Central memory CD4-positive, alpha-beta T cell (primary cell): ENCODE measurements at places on chromosomes 4 and X.

DNA sequence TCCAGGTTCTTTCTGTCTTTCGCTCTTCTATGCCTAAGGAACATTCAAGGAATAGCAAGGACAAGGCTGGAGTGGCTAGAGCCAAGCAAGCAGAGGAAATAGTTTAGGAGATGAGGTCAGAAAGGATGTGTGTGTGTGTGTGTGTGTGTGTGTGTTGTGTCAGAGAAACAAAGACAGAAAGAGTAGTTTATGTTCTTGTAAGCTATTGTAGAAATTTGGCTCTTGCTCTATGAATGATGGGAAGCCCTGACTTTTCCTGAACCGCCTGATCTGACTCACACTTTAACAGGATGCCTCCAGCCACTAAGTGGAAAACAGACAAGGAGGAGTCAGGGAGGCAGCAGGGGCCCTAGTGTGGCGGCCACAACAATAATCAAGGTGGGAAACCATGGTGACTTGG, 39.7 kb downstream of the LGI2 start:
- DNase-seq: no peak

DNA sequence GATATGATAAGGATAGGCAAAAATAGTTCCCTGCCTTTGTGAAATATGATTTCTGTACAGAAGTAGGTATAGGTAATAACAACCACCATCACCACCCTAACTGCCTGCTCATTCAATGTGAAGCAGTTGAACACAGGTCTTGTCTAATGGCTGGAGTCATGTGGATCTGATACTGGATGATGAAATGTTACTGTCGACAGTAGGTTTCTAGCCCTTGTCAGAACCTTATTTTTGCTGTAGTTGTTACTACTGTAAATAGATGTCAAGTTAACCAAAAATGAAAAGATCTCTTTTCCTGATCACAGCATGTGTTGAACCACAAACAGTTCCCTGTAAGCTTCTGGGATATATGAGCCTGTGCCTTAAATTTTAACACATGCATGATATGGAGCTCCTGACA, 142.9 kb downstream of the FRAS1 start:
- DNase-seq: no peak

GRCh38 chrX:109635146-109635545, 10.2 kb upstream of the KCNE5 start:
- no peak for DNase-seq

DNA sequence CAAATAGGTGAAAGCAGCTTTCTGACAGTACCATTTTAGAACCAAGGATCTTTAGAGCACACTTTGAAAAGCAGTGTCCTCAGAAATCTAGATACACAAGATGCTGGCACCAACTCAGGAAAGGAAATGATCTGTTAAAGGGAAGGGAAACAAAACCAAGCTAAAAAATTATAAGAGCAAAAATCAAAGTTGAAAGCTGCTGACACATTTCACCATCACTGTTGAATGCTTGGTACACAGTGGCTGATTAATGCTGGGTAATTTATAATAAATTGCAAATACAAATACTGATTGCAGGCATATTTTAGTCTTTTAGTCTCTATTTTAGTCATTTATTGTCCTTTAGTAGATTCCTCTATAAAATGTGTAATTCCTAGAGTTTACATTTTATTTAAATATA, 1540.1 kb upstream of the PCDH10 start:
- no peak for DNase-seq

DNA sequence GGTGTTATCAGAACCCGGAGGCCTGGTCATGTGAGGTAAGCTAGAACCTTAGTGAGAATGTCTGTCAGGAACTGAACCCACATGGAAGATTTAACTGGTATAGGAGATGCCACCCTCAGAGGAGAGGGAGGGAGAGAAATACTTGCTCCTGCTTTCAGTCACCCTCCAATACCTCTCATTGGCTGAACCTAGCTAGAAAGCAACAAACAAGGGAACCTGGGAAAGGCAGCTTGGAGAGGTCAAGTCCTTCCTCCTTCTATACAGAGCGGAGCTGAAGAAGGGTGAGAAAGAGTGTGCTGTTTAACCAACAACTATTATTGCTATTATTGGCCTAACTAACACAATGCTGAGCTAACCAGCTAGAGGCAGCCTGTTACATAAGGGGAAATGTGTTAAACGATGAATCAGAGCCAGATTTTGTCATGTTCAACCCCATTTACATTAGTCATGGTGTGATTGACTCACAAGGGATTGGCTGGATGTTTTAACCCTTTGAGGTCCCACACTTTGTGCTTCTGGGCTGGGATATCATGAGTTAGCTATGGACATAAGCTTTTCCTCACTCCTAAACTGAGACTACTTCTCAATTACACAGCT, 96.5 kb upstream of the ESX1 start:
- DNase-seq: no peak

DNA sequence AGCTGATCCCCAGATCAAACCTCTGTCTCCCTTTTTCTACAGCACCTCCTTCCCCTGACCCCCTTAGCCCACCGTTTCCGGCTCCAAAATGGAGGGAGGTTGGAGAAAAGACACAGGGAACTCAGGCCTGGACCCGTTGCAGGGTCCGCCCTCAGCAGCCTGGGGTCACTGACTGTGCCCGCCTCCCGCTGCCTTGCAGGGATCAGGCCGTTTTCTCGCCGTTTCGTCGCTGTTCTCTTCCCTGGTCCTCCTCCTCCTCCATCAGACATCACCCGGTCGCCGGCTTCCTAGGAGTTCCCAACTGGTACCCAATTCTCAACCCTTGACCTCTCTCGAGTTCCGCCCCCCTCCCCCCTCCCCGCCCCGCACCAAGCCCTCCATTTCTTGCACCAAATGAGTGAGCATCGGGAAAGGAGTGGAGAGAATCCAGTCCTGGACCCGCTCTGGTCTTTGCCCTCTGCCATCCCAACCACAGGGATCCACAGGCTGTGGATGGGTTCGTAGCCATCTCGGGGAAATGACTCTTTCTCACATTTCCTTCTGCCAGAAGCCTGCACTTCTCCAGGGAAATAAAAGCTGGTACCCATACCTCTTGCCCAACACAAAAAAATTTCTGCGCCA, 493 bp downstream of the TCEAL5 start:
- no peak for DNase-seq

GRCh38 chr4:61740886-61741285, 540.8 kb downstream of the ADGRL3 start:
- DNase-seq: no peak

DNA sequence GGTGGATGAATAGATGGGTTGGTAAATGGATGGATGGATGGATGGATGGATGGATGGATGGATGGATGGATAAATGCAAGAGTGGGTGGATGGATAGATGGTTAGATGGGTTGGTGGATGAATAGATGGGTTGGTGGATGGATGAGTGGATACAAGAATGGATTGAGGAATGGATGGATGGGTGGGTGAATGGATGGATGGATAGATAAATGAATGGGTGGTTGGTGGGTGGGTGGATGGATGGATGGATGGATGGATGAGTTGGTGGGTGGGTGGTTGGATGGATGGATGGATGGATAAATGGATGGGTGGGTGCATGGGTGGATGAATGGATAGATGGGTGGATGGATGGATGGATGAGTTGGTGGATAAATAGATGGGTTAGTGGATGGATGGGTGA, 13.8 kb upstream of the CRLF2 start:
- DNase-seq: no peak
